ELF-1 (cell line): ENCODE measurements at places on chromosomes 16 and 17.

GRCh38 chr17:79996291-79996690 lies 39.4 kb downstream of the TBC1D16 start:
- DNase-seq, result no peak

DNA sequence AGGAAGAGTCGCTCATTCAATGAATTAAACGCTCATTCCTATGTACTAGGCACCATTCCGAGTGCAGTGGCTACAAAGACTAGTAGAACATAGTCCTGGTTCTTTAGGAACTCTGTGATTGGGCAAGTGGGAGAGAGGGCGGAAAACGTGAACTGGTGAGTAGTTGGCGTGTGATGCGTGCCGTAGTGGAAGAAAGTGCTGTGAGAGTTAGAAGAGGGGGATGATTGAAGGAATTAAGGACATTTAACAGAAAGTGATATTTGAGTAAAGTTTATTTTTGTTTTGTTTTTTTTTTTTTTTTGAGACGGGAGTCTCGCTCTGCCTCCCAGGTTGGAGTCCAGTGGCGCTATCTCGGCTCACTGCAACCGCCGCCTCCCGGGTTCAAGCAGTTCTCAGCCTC lies 7.9 kb upstream of the SLFN14 start:
- DNase-seq, result peak; percentile 33

DNA sequence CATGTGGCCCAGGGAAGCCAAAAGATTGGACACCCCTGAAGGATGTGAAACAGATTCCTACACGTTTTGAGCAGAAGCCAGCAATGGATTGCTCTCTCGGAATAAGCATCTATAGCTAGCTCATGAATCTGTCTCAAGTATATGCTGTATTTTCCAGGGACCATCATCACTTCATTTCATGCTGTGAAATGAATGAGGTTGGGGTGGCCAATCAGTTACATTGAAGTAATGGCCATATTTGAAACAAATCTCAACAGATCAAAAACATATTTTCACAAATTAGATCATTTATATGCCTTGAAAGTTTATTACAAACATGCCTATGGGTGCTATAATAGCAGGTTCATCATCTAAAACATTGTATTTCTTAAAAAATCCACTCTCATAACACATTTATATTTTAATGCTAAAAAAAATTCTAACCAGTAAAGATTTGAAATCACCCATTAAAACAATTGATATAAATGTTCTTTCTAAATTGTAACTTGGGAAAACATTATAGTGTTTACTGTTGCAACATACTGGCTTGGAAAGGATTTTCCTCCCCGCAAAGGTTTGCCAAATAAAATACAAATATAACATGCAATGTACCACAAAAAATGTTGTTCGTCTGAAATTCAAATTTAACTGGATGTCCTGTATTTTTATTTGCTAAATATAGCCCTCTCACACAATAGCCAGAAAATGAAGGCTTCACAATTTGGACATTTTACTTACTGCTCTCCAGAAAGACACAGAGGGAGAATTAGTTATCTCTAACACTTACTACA lies 743.6 kb downstream of the KCNJ2 start:
- DNase-seq, result no peak

DNA sequence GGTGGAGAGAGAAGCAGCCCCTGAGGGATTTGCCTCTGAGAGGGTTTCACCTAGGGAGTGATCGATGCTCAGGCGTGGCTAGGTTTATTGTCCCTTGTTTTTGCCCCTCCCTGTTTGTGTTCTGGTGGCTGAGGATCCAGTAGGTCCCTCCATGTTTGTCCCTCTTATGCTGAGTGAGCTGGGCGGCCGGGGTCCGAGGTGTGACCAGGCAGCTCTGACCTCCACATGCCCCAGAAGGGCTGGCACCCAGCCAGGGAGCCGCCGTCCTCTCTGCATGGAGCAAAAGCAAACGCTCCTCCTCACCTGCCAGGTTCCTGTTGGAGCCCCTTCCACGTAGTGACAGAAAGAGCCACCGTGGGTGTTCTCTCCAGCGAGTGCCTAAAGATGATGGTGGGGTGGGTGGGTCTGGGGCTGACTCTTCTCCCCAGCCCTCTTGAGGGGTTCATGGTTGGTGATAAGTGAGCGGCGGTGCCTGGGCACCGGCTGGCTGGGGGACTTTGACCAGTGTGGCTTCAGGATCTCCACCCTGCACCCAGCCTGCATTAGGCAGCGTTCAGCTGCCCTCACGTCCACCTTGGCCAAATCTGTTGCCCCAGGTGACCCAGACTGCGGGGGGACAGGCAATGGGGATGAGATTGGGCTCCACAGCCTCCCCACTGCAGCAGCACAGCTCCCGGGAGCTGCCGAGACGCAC lies 14.1 kb upstream of the NUDT16L1 start:
- DNase-seq, result no peak

DNA sequence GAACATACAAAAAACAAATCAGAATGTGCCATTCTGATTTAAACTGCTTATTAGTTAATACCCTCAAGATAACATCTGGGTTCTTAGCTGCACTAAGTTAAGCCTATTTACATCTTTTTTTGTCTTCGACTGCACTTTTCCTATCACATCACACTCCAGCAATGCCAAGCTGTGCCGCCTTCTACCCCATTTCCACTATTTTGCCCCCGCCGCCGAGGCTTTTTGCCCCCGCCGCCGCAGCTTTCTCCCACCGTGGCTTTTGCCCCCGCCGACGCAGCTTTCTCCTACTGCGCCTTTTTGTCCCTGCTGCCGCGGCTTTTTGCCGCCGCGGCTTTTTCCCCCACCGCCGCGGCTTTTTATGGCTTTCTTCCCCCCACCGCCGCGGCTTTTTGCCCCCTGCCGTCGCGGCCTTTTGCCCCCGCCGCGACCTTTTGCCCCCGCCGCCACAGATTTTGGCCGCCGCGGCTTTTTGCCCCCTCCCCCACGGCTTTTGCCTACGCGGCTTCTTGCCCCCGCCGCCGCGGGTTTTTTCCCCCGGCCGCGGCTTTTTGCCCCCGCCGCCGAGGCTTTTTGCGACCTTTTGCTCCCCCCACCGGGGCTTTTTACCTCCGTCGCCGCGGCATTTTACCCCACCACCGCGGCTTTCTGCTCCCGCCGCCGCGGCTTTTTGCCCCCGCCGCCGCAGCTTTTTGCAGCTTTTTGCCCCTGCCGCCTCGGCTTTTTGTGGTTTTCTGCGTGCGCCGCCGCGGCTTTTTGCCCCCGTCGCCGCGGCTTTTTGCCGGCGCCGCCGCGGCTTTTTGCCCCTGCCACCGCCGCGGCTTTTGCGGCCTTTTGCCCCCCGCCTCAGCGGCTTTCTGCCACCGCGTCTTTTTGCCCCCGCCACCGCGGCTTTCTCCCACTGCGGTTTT lies 331.4 kb upstream of the WSB1 start:
- peak; percentile 6 for DNase-seq

- DNase-seq, result no peak
These were observed 238.2 kb downstream of the CDH8 start for GRCh38 chr16:61797961-61798507.

- DNase-seq, result no peak
These were observed 48.5 kb downstream of the TIMM22 start for GRCh38 chr17:1045456-1045855.

DNA sequence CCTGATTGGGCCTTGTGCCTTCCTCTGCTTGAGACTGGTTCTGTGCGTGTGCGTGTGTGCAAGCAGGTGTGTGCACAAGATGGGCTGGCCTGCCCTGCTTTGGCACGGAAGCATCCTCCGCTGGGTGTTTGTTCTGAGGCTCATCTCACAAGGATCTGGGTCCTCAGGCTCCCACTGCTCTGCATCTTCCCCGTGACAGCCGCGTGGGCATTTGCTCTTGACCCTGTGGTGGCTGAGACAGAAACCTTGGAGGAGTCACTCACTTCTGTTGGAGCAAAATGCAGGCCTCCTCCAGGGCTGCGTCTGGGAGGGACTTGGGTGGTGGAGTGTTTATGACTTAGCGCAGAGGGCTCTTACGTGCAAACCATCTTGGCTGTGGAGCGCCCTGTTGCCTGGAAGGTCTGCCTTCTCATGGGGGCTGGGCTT lies 119.2 kb downstream of the RPTOR start:
- DNase-seq, result peak; percentile 23

DNA sequence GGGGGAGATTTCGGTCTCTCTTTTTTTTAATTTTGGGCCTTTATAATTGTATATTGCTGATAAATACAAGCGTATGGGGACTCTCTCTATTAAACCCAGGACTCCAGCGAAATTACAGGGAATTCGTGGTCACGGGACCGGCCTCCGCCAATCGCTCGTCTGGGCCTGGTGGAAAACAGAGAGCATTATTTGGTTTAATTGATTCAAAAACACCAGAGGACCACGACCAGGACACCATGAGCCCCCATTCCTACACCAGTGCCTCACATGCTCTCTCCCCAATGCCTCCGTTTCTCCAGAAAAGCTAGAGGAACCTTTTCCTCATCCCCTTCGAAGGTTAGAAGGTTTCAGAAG lies at the start of gene HOXB2:
Gene HOXB2 (minus strand): TSS at position 88 of the 354 bp plus-strand sequence. CDS start 198 bp downstream, outside the sequence.
- DNase-seq, result peak; percentile 62

DNA sequence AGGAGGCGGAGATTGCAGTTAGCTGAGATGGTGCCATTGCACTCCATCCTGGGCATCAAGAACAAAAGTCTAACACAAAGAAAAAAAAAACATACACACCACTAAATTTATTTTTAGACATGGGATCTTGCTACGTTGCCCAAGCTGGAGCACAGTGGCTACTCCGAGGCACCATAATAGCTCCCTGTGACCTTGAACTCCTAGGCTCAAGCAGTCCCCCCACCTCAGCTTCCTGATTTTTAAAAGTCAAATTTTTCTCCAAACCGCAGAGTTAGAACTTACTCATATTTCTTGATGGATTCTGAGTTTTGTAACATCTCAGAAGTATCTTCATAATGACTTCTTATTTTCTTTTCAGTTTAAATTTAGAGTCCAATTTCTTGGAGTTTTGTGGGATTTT lies 3.4 kb downstream of the CMTM4 start:
- no peak for DNase-seq

DNA sequence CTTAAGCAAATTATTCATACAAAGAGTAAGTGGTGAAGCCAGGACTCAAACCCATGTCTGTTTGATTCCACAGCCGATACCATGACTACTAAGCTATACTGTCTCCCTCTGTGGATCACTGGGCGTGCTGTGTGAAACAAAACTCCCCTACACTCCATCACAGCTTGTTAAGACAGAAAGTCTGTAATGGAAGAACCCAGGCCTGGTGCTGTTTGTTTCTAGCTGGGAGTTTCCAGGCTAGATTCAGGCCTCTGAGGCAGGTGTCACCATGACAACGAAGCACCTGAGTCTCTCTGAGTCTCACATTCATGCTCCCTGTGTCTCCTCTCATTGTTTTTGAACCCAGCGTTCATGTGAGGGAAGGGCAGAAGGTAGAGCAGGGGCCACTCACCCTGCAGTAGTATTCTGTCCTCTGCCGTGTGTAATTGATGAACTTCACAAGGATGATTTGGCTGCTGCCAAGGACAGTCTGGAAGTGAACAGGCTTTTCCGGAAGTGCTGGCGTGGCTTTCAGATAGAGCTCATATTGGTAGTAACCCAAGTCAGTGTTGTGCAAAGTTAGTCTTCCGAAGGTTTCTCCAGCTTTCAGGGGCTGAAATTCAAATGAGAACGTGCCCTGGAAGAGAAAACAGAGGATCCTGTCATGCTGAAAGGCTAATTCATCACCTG lies 8.6 kb upstream of the VAC14 start:
- DNase-seq, result no peak
